WTC11 (cell line): ENCODE measurements at places on chromosomes 13 and 19. TPM values are rescaled to one million over a fixed set of nuclear protein-coding genes. Genes with fewer than 3 reads are reported as not detected.
A peak's percentile ranks its signal among the peaks of the same experiment; 100 is the strongest.

DNA sequence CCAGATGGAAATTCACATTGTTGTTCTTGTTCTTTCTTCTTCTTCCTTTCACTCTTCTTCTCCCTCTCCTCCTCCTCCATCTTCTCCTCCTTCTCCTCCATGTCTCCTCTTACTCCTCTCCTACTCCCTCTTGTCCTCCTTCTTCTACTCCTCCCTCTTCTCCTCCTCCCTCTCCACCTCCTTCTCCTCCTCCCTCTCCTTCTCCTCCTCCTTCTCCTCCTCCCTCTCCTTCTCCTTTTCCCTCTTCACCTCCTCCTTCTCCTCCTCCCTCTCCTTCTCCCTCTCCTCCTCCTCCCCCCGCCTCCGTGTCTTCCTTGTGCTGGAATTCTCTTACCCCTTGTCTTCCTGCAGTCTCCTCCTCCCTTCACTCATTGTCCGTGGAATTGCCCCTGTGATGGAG lies 18.4 kb downstream of the CABP5 start:
- no peak for DNase-seq
- no peak overlapping the region for H3K27ac ChIP-seq
- H3K36me3 ChIP-seq = no peaks in the 10 kb centered on the region
- H3K27me3 ChIP-seq = peaks cover 24% of the 10 kb centered on the region
- H3K4me3 ChIP-seq = no peak overlapping the region
- peaks cover 7% of the 10 kb centered on the region; the same call in 1 of the 2 replicates for H3K4me1 ChIP-seq

GRCh38 chr13:113845055-113845454 lies 18.8 kb downstream of the GAS6 start:
- no peak for DNase-seq
- no peak overlapping the region for H3K4me3 ChIP-seq
- no peaks in the 10 kb centered on the region; the same call in 1 of the 2 replicates for H3K36me3 ChIP-seq
- H3K27me3 ChIP-seq = no peaks in the 10 kb centered on the region

GRCh38 chr13:60135344-60135743 lies 28.4 kb downstream of the DIAPH3 start:
- H3K27me3 ChIP-seq = no peaks in the 10 kb centered on the region
- no peak for DNase-seq
- H3K4me3 ChIP-seq = no peak overlapping the region

Gene OCEL1
- 34.0 to 51.6 TPM (median 40.9 TPM) in 3 replicates for total RNA-seq

- H3K27ac ChIP-seq = no peak overlapping the region
- H3K4me3 ChIP-seq = no peak overlapping the region
- DNase-seq = no peak
These were observed 5.5 kb upstream of the ACP7 start for GRCh38 chr19:39078436-39079200.

DNA sequence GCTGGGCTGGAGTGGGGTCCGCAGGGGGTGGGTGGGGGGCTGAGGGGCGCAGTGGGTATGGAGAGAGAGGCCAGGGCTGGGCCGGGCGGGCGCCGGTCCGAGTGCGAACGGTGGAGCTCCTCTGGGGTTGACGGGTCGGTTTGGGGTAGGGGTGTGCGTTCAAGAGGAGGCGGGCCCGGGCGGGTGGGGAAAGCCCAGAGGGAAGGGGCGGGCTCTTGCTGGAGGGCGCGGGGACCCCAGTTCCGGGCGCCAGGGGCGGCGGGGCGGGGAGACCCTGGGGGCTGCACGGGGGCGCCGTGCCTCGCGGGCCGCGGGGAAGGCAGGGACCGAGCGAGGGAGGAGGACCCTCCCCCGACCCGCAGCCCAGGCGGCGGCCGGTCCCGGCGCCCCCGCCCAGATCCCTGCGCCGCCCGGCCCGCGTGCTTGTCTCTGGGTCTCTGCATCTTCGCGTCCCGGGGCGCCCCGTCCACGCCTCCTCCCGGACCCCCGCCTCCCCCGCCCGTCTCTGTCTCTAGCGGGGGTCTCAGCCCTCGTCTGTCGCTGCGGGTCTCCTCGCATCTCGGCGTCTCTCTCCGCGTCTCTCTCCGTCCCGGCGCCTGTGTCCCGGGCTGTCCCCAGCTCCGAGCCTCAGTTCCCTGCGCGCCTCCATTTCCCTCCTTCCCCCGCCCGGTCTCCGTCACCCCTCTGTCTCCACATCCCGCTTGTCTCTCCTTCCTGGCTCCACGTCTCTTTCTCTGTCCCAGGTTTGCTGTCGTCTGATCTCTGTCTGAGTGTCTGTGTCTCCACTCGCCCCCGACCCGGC lies 8.3 kb upstream of the SHISA7 start:
- peak overlapping the region; percentile 74 for H3K4me3 ChIP-seq
- H3K36me3 ChIP-seq = peaks cover 6% of the 10 kb centered on the region
- H3K4me1 ChIP-seq = peaks cover 6% of the 10 kb centered on the region; the same call in 1 of the 2 replicates

DNA sequence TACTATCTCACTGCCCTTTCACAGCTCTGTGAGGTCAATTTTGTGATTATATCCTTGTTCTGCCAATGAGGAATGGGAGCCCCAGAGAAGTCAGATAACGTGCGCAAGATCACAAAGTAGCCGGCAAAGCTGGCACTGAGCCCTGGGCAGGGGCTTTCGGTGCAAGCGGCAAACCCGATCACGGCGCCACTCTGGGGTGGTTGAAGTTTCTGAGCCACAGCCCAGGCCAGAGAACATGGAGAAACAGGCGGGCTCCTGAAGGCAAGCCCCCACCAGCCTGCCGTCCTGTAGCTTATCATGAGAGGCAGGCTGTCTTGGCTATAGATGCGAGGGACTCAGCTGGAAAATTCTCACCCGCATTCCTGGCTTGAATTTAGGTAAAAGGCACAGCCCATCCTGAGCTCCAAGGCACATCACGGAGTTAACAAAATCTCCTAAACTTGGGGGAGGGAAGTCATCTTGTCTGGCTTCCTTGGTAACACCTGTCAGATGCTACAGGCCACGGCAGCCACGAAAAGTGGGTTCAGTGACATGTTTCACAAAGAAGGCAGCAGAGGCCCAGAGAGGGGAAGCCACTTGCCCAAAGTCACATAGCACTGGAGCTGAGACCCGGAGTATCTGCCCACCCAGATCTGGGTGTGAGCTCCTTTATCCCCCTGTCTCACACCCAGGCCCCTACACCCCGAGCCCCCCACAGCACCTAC lies 12.5 kb downstream of the TNNT1 start:
- DNase-seq = no peak
- H3K36me3 ChIP-seq = peaks cover 7% of the 10 kb centered on the region
- peaks cover 6% of the 10 kb centered on the region for H3K27me3 ChIP-seq
- H3K27ac ChIP-seq = no peak overlapping the region

DNA sequence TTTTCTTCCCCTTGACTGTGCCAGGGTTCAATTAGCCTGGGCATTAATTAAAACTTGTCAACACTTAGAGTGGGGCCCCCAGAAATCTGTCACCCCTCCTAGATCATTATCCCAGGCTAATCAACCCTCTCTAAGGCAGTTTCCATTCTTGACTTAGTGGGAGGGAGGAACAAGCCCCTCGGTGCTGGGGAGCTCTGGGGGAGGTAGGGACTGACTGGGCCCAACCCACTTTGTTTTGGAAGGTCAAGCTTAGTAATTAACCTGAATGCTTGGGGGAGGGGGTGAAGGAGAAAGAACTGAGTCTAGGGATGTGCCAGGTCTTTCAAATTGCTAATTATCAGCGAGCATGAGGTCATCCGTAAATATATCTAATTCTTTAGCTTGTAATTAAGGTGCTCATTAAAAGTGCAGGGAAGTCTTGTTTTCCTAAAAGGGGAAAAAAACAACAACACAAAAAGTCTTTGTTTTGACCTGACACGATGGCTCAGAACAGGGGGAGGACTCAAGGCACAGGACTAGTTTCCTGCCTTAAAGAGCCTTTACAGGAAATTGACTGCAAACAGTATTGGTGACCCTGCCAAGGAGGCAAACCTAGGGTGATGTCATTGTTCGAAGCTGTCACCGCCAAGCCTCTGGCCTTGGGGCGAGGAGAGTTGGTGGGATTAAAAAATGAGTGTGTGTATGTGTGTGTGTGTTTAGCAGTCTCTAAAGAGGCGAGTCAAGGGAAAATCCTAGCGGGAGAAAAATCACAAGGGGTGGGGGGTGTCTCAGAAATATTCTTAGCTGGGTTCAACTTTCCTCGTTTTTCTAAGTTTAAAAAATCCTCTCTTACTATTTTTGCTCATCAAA lies 19.4 kb downstream of the ACTN4 start:
- peaks cover 4% of the 10 kb centered on the region; the same call in 1 of the 2 replicates for H3K36me3 ChIP-seq
- H3K4me1 ChIP-seq = peaks cover 98% of the 10 kb centered on the region
- peak overlapping the region; percentile 34 for H3K4me3 ChIP-seq
- peak overlapping the region; percentile 100 for H3K27ac ChIP-seq
- H3K27me3 ChIP-seq = no peaks in the 10 kb centered on the region

DNA sequence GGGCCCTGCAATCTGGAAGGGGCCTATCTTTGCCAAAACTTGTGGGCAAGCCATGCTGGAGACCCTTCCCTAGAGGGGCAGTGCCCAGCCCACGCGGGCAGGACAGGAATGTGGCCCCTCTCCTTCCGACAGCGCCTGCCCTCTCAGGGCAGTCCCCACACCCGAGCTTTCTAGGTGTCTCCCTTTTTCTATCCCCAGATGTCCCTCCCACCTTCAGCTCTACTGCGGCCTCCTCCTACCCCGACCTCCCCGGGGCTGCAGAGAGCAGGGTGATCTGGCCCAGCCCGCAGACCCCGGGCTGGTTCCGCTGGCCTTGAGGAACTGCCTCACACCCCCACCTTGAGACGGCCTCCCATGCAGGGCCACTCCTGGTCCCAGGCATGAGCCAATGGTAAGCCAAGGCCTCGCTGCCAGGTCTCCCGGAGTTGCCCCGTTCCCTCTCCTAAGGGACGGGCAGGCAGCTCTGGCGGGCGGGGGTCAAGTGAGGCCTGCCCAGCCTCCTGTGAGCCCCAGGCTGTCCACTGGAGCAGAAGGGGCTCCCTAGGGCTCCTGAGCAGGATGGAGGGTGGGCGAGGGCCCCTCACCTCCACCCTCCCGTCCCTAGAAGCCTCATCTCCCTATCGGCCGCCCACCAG lies 39.7 kb downstream of the KLF2 start:
- no peak overlapping the region for H3K4me3 ChIP-seq
- H3K27ac ChIP-seq = peak overlapping the region; percentile 10; the same call in 1 of the 2 replicates
- H3K4me1 ChIP-seq = peaks cover 20% of the 10 kb centered on the region
- H3K27me3 ChIP-seq = no peaks in the 10 kb centered on the region
- H3K36me3 ChIP-seq = peaks cover 3% of the 10 kb centered on the region; the same call in 1 of the 2 replicates

- peaks cover 6% of the 10 kb centered on the region; the same call in 1 of the 2 replicates for H3K27me3 ChIP-seq
- H3K4me3 ChIP-seq = no peak overlapping the region
- no peak overlapping the region for H3K27ac ChIP-seq
These were observed 30.3 kb upstream of the CYP2B6 start for GRCh38 chr19:40960780-40961179.

Gene SIGLEC12
- not detected in 3 replicates for total RNA-seq

- H3K27me3 ChIP-seq = peaks cover 9% of the 10 kb centered on the region; the same call in 1 of the 2 replicates
- no peaks in the 10 kb centered on the region for H3K36me3 ChIP-seq
- H3K27ac ChIP-seq = no peak overlapping the region
- no peak overlapping the region for H3K4me3 ChIP-seq
- DNase-seq = no peak
These were observed 14.5 kb downstream of the ARHGEF7 start for GRCh38 chr13:111129465-111130115.

DNA sequence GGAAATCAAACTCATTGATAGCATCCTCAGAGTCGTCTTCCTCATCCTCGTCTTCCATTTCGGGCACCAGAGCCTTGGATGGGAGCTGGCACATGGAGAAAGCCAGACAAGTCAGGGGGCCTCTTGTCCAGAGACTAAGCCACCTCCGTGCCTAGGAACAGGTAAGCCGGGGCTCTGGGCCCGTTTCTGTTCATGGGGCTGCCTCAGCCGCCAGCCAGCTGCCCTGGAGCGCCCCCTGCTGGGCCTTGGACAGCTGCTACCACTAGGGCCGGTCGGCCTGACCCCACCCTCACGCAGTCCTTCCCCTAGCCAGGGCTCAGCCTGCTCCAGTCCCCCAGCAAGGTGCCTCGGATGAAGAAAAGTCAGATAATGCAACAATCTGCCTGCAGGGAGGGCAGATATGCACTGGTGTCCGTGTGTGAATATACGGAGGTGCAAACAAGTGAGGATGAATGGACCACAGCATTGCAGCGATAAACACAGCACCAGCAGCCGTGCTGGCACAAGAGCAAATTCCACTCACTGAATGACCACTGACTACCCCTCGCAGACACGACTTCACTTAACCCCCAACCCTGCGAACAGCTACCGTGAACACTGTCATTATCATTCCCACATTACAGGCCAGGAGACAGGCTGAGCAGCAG lies 11.9 kb upstream of the PRKD2 start:
- H3K36me3 ChIP-seq = peaks cover 68% of the 10 kb centered on the region
- peak overlapping the region; percentile 59; the same call in 1 of the 2 replicates for H3K27ac ChIP-seq
- H3K27me3 ChIP-seq = no peaks in the 10 kb centered on the region; the same call in 1 of the 2 replicates
- peaks cover 14% of the 10 kb centered on the region for H3K4me1 ChIP-seq
- H3K4me3 ChIP-seq = no peak overlapping the region

Gene RFPL4A
- total RNA-seq = not detected in 3 replicates

DNA sequence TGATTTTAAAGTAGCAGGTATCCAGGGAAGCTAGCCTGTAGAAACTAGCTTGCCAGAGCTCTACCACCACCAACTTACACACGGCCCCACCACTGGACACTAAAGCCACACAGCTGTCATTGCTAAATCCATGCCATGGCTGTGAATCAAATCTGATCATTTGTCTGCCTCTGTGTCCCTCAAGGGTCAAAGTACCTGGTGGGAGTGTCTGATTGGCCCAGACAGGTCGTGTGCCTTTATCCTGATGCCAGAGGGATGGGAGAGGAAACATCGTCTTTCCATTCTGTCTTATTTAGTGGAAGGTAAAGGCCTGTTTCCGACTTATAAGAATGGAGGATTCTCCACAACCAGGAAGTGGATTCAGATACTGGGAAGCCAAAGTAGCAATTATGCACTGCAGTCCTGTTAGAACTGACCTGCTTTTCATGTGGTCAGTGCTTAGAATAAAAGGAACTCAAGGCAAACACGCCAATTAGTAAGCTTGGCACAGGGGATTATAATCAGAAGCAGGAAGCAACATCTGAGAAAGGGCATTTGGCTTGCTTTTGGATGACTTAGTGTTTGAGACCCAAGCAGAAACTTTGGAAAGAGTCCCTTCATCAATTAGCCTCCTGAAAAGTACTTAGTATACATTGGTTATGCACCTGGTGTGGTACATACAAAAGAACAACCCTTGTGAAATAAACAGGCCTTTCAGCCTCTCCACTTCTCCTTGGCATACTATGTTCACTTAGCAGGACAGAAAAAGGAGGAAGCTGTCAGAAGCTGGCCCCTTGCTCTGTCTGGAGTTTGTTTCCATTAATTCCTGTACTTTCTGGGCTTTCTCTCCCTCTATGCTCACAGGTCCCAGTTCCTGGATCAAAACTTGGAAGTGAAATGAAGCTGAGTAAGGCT lies 192.4 kb downstream of the NUFIP1 start:
- H3K36me3 ChIP-seq = no peaks in the 10 kb centered on the region
- DNase-seq = no peak
- H3K4me3 ChIP-seq = no peak overlapping the region
- H3K4me1 ChIP-seq = no peaks in the 10 kb centered on the region
- no peak overlapping the region for H3K27ac ChIP-seq

Gene DUXA
- not detected in 3 replicates for total RNA-seq

DNA sequence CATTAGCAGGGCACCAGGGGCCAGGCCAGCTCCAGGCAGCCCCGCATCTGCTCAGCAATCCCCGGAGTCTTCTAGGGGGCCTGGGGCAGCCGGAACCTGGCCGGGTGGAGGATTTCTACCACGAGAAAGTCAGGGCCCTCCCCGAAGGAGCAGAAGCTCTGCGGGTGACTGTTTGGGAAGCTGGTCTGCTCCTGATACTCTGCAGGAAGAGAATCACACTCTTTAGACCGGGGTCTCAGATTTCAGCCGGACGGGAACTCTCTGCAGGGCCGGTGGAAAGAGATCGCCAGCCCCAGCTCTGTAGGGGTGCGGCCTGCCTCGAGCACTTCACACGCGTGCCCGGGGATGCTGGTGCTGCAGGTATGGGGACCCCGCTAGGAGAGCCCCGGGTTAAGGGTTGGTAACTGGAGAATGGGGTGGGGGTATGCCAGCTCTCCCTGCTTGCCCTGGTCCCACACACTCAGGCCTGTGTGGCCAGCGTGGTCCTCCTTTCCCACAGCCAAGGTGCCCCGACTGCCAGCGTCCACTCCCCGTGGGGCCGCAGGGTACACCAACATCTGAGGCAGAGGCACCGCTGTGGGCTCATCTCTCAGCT lies 20.1 kb downstream of the RASA3 start:
- DNase-seq = peak; percentile 41
- H3K27me3 ChIP-seq = no peaks in the 10 kb centered on the region
